ENCODE measurements at places on chromosomes 7 and 10. TPM values are rescaled to one million over a fixed set of nuclear protein-coding genes. Genes with fewer than 3 reads are reported as not detected.

DNA sequence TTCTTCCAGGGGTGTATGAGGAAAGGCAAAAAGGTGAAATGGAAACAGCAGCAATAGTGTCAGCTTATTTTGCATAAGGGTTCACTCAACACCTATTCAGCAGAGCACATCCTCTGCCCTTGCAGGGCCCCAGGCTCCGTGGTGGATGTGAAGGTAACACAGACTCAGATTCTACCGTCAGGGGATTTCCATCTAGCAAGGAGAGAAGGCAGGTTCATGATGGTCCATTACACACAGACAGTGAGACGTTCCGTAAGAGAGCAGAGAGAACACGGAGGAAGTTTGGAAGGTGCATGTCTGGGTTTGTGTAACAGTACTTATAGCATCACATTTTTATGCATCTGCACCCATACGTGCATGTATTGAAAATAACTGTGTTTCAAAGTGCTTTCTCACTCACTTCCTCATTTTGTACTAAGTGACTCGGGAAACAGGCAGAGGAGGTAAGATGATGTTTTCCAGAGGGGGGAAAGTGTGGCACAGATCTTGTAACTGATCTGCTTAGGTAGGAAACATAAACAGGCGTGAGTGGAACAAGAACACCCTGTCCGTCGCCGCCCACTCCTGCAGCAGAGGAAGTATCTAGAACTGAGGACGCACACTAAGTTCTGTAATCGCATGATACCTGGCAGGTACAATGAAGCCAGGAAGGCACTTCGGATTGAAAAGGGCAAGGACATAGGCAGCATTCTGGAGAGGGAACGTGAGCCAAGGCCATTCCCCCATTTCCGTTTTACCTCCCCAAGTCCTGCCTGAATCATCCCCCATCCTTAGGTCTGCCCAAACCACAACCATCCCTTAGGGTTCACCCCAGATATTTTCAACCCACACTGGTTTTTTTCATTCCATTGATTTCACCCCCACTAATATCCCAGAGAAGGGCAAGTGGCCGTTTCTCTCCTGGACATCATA, 1.0 kb upstream of the ENO4 start:
- H3K4me3 ChIP-seq: peak overlapping the region; percentile 15
- peaks cover 66% of the 10 kb centered on the region for H3K27me3 ChIP-seq
- peak; percentile 38 for DNase-seq

DNA sequence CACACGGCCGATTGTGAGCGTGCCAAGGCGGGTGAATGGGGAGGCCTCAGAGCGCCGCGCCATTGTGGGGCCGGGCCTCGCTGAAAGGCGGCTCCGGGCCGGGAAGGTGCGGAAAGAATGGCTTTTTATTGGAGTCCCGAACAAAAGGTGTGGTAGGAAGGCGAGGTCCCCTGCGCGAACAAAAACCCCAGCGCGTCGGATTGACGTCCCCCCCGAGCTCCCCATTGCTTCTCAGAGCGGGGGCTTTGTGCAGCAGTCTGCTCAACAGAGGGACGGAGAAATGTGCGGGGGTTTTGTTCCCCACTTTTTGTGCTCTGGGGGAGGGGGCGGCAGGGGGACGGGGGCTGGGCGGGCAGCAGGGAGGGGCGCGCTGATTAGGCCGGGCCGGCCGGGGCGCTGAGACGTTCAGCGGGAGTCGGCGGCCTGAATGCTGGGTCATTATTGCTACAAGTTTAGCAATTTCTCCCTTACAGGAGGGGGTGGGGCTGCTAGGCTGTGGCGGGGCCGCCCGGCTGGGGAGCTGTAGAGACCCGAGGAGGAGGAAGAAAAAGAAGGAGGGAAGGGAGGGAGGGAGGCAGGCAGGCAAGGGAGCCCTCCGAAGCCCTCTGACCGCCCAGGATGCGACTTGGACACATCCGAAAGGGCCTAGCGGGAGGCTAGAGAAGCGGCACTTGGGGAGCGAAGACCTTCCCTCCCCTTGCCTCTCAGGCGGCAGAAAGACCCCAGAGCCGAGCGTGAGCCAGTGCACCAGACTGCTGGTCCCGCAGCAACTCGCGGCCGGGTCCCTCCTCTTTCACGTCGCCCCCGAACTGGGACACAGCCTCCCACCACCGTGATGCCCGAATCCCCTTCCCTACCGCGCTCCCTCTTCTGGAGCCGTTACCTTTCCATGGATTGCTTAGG, 4.6 kb downstream of the NKX2-3 start:
- no peaks in the 10 kb centered on the region for H3K36me3 ChIP-seq
- no peak overlapping the region for H3K27ac ChIP-seq
- DNase-seq: no peak
- peaks cover 90% of the 10 kb centered on the region for H3K27me3 ChIP-seq
- H3K4me1 ChIP-seq: peaks cover 28% of the 10 kb centered on the region
- H3K4me3 ChIP-seq: no peak overlapping the region

DNA sequence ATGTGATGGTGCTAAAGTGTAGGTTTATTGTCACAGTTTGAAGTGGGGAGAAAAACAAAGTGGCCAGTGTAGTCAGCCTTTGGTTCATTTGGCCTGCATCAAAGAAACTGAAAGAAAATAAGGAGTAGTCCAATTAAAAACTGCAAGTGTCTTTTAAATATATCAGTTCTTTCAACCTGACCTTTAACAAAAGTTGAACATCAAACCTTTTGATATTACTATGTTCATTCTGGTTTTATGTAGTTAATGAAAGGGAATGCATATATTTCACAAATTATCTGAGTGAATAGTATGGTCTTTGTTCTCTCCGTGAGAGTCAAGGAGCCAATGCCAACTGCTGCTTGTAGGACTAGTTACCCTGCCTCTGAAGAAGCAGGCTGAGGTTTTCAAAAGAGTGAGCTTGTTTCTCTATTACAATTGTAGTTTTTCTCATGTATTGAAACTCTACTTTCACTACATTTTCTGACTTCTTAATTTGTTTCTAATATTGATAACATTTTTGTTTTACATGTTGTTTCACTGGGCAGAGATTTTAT, 1160.8 kb upstream of the LRRTM3 start:
- H3K4me3 ChIP-seq: no peak overlapping the region
- H3K4me1 ChIP-seq: no peaks in the 10 kb centered on the region
- H3K36me3 ChIP-seq: no peaks in the 10 kb centered on the region
- H3K27me3 ChIP-seq: no peaks in the 10 kb centered on the region
- H3K27ac ChIP-seq: no peak overlapping the region

Gene HOXA7
- total RNA-seq: not detected

DNA sequence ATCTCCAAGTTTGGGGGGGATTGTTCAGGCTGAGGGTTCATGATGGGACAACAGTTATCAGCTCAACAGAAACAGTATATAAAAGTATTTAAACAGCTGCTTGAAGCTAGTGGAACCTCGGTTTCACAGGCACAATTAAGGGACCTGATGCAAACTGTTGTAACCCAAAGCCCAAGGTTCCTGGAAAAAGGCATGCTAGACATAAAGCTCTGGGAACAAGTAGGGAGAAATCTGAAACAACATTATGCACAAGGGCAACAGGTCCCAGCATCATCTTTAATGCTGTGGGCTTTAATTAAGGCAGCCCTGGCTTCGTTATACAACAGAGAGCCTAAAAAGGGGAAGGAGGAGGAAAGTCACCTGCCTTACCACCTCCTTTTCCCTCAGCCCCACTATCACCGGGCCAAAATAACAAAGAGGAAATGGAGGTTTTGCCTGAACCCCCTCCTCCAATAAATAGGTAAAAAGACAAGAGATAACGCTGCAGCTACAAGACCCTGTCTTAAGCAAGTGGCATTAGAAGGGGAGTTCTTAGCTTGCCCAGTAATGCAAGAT, 83.2 kb upstream of the GPR22 start:
- peak overlapping the region; percentile 54 for H3K27ac ChIP-seq
- no peaks in the 10 kb centered on the region for H3K27me3 ChIP-seq
- H3K36me3 ChIP-seq: peaks cover 4% of the 10 kb centered on the region
- DNase-seq: no peak

GRCh38 chr7:34675749-34676374, 17.8 kb downstream of the NPSR1 start:
- peak; percentile 2 for DNase-seq
- H3K4me1 ChIP-seq: no peaks in the 10 kb centered on the region
- H3K27me3 ChIP-seq: no peaks in the 10 kb centered on the region
- H3K36me3 ChIP-seq: no peaks in the 10 kb centered on the region

- DNase-seq: peak; percentile 71
- H3K27ac ChIP-seq: peak overlapping the region; percentile 93
- H3K36me3 ChIP-seq: no peaks in the 10 kb centered on the region
- peak overlapping the region; percentile 78 for H3K4me3 ChIP-seq
- no peaks in the 10 kb centered on the region for H3K27me3 ChIP-seq
Observed at GRCh38 chr7:151756076-151756731, 120.7 kb downstream of the PRKAG2 start.

DNA sequence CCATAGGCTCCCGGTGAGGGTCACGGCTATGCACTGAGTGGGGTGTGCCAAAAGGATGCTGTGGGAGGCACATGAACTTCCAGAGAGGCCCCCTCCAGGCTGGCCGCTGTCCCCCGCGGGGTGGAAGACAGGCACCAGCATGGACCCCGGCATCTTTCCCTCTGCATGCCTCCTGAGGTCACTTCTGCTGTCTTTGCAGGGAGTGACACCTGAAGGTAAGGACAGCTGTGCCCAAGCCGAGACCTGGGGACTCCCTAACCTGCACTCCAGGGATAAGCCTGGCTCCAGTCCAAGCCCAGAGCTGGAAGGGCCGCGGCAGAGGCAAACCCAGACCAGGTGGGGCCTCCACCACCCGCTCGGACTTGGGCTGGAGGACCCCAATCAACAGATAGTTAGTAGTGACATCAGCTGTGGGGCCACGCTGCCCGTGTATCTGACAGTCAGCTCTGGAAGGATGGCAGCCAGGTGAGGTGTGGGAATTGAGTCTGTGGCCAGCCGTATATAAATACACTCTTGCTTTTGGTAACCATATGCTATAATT, 340.7 kb upstream of the MKI67 start:
- no peak for DNase-seq
- H3K4me1 ChIP-seq: no peaks in the 10 kb centered on the region
- no peaks in the 10 kb centered on the region for H3K36me3 ChIP-seq
- no peak overlapping the region for H3K4me3 ChIP-seq

- H3K4me3 ChIP-seq: no peak overlapping the region
- no peak for DNase-seq
- peaks cover 4% of the 10 kb centered on the region for H3K27me3 ChIP-seq
- peaks cover 3% of the 10 kb centered on the region for H3K4me1 ChIP-seq
- H3K27ac ChIP-seq: no peak overlapping the region
- H3K36me3 ChIP-seq: no peaks in the 10 kb centered on the region
Observed at GRCh38 chr7:155322530-155322929, 24.9 kb downstream of the INSIG1 start.

Gene CACUL1
- total RNA-seq: 34.8 TPM

GRCh38 chr10:132075909-132076577, 10.3 kb downstream of the JAKMIP3 start:
- no peaks in the 10 kb centered on the region for H3K36me3 ChIP-seq
- H3K4me1 ChIP-seq: no peaks in the 10 kb centered on the region
- H3K27ac ChIP-seq: no peak overlapping the region
- peaks cover 30% of the 10 kb centered on the region for H3K27me3 ChIP-seq
- no peak overlapping the region for H3K4me3 ChIP-seq
